ENCODE measurements at places on chromosomes 12 and 14.

DNA sequence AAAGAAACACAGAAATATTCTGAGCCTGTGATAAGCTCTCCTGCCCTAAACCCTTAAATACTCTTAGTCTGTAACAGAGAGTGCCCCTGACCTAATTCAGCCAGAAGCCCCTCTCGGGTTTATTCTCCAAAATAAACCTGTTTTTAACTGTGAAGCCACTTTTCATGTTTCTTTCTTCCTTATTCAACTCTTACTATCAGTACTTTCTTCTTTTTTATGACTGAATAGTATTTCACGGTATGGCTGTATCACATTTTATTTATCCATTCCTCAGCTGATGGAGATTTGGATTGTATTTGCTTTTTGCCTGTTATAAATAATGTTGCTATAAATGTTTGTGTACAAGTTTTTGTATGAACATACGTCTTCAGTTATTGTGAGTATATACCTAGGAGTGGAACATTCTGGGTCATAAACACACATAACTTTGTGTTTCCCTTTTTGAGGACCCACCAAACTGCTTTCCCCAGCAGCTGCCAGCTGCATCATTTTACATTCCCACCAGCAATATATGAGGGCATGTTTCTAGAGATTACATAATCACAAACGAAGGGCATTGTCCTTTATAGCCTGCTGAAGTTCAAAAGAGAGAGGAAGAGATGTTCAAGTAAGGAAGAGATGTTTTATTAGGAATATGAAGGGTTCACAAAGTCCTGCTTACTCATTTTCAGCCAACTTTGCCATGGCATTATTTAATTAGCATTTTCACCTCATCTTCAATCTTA lies 199.4 kb upstream of the NUDT4 start:
- DNase-seq, result no peak

- no peak for DNase-seq
Measured at GRCh38 chr14:56816574-56817391, 6.5 kb upstream of the OTX2 start.

DNA sequence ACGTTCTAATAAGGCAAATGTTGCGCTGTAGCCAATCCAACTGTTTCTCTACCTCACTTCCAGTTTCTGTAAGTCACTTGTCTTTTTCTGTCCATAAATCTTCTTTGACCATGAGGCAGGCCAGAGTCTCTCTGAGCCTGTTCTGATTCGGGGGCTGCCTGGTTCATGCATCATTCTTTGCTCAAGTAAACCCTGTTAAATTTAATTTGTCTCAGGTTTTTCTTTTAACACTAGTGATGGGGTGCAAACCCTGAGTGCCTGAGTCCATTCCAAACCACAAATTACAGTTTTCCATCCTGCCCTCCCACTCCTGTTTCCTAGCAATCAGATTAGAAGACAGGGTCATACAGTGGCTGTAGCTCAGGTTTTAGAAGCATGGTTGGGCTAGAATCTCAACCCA lies 41.9 kb downstream of the VWF start:
- no peak for DNase-seq

DNA sequence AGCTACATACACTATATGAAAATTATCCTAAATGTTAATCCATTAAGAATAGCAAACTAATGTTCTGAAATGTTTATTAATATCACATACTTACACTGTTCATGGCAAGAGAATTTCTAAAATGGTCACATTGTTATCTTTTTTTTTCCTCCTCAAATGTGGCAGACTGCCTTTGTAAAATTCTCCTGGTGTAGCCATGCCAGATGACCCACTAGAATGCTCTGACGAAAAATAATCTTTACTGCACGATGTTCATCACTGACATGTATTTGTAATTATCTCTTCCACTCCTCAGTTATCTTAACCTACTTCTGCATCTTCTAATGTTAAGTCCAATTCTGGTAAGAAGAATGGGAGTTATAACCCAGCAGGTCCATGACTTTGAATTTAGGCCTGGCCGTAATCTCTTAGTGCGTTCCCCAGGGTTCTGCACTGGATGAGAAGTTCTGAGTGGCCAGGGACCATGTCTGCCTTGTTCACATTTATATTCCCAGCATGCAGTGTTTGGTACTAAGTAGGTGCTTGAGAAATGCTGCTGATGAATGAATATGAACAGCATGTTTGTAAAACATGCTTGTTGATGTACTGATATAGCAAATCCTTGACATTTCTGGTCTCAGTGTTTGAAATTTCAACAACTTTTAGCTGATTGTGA lies 46.7 kb downstream of the NOPCHAP1 start:
- DNase-seq, result no peak

DNA sequence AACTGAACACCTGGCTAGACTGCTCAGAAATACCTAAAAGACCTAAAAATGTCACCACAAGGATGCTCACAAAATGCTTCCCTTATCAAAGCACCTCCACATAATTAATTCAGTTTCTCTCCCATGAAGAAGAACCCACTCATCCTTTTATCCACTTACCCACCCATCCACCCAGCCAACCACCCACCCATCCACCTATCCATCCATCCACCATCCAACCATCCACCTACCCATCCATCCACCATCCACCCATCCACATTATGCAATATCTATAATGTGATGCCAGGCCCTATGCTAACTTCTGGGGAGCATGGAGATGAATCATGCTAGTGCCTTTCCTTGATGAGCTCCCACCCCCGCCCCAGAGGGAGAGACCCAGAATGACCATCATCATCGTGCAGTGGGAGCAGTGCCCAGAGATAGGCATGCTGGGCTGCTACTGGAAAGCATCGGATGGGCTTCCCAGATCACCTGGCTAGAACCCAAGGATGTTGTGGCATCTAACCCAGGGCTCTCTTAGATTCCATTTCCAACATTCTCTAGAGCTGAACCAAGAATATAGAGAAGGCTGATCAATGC lies 166.6 kb downstream of the TTC7B start:
- no peak for DNase-seq

GRCh38 chr14:104226421-104227383 lies 88.3 kb downstream of the KIF26A start:
- no peak for DNase-seq

DNA sequence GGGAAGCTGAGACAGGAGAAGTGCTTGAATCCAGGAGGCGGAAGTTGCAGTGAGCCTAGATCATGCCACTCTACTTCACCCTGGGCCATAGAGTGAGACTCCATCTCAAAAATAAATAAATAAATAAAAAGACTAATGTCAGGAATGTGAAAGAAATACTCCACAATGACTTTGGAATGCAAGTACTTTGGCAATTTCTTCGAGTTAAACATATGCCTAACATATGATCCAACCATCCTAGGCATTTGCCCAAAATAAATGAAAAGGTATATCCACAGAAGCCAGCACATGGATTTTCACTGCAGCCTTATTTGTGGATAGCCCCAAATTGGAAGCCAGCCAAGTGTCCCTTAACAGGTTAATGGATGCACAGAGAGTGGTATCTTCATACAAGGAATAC lies 357.9 kb upstream of the TMEM132C start:
- no peak for DNase-seq

DNA sequence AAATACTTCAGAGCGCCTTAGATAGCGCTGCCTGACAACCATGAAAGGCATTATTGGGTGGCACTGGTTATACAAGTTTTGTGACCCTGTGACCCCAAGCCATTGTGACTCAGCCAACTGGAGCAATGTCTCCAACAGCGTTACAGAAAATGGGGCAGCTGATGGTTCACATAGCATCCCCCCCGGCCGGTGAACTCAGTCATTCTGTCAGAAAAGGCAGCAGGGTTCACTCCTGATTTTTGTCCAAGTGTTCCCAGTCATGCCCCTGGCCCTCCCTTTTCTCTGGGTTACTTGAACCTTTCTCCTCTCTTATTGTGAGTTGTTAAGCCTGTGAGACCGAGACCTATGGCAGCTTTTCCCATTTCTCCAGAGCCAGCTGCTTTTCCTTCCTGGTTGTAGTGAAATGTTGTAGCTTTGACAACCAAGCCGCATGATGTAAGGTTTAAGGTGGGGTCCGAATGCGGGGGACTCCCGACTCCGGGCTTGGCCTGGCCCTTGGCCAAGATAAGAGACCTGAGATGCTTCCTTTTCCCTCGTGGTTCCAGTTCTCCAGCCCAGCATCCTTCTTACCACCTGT lies 22.0 kb downstream of the CD9 start:
- DNase-seq, result no peak

- DNase-seq, result no peak
Measured at GRCh38 chr14:90140298-90140955, 78.6 kb downstream of the KCNK13 start.

- no peak for DNase-seq
Measured at GRCh38 chr14:66575014-66575413, 67.1 kb downstream of the GPHN start.

DNA sequence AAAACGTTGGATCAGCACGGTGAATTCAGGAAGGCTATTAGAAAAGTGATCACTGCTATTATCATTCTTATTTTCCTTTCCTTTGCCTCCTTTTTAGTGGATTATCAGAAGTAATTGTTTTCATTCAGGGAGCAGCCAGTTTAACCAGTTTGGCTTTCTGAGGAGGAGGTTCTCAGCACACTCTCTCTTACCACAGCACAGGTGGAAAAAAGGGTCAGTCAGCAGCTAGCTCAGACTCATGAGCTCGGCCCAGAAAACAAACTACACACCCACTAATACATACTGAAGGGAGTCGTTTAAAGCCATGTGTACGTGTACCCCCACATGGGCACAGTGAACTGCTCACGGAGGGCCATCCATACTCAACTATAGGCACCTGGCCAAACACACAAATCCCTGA lies 23.2 kb upstream of the MAGOHB start:
- DNase-seq, result no peak

DNA sequence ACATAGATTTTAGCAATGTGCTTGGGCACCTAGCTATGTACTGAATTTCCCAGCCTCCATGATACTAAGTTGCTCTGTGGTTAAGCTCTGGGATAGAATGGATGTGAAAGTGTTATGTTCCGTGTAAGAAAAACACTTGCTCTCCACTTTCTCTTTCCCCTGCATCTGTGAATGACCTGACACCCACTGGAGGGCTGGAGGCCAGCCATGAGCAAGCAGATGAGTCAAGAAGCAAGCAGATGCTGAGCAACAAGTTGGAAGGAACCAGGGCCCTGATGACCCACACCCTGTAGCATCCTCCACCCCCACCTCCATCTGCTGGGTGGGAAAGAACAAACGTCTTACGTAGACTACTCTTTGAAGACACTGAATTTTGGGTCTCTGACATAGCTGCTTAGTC lies 56.6 kb downstream of the EID3 start:
- no peak for DNase-seq

- DNase-seq, result peak; percentile 71
Measured at GRCh38 chr14:93939304-93940229, 12.4 kb downstream of the FAM181A start.

GRCh38 chr12:126617312-126617711 lies 1552.1 kb downstream of the AACS start:
- no peak for DNase-seq

DNA sequence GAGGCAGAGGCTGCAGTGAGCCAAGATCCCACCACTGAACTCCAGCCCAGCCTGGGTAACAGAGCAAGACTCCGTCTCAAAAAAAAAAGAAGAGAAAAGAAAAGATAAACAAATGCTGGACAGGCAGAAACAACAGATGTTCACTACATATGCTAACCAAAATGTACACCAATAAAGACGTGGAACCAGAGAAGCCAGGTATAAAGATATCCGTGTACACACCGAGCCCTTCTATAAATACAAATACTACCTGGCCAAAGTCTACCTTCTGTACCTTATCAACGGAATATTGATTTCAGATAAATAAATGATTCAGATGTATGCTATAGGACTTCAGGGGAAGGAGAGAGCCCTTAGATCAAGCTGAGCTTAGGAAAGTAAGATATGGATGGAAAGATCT lies 10.8 kb upstream of the KRT8 start:
- DNase-seq, result no peak

DNA sequence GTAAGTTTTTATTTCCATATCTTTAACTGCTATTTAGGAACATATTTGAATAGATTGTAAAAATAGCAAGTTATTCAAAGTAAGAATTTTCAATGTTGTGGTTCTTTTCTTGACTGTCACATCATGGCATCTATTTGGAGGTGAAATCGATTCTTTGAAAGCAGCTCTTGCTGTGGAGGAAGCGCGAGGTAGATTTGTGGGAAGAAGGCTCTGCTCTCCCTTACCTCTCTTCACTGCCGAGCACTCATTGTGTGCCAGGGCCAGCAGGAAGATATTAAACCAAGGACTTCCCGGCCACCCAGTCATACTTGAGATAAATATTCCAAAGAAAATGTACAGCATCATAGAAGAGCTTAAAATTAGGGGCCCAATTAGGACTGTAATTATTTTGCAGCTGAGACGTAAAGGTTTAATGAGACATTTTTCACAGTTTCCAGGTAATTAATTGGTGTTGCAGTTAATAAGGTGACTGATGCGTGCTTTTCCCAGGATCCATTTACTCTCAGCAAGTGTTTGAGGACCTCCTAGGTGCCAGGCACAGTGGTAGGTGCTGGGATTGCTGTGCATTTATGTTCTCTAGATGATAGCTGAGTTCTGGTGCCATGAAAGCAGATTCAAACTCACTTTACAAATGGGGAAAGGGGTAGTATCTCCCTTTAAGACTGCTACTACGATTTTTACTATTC lies 89.2 kb upstream of the DYNC1H1 start:
- DNase-seq, result no peak

DNA sequence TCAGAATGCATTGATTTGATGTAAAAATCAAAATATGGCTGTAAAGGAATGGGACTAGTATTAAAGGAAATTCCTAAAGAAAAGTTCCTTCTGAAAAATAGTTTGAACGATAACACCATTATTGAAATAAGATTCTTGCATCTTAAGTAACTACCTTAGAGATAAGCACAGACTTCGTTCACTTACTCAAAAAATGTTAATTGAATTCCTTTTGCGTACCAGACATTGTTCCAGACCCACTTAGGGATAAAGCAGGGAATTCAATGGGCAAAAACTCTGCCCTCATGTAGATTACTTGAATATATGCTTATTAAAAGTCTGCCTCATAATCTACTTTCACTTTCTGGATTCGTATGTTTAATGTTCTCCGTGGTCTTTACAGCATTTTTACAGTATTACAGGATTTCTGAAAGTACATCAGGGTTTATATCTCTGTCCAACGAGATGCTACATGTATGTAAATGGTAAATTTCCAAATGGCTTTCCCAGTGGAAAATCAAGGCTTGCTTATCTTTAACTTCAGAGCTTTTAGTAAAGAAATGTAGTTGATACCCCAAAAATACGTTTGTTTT lies 213.7 kb downstream of the GXYLT1 start:
- no peak for DNase-seq

DNA sequence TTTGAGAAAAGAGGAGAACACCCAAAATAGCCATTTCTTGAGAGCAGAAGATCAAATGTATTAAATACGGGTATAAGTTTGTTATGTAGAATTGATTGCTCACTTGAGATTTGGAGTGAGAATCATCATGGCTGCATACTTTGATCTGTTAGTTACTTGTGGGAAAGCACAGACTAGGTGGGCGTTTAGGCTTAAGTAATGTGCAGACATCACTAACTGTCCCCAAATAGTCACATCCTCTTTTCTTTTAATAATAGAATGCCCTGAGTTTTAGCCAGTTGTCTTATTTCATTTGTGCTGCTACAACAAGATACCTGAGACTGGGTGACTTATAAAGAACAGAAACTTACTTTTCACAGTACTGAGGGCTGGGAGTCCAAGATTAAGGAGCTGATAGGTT lies 14.3 kb upstream of the GTF2A1 start:
- no peak for DNase-seq

- DNase-seq, result no peak
Measured at GRCh38 chr14:95533391-95533821, 1.4 kb upstream of the GLRX5 start.
